Bronchial smooth muscle cell (primary cell): ENCODE measurements at places on chromosomes 5 and 9. TPM values are rescaled to one million over a fixed set of nuclear protein-coding genes. Genes with fewer than 3 reads are reported as not detected.

TRIM36 gene
- total RNA-seq: 0.09 and 0.32 TPM in 2 replicates

TCF7 gene
- 2.8 and 3.9 TPM in 2 replicates for total RNA-seq

PCDHA9 gene
- total RNA-seq: 0.09 and 0.16 TPM in 2 replicates

MAMDC2 gene
- 0.52 and 1.7 TPM in 2 replicates for total RNA-seq

PTPA gene
- total RNA-seq: 68.0 and 114 TPM in 2 replicates

SPINK4 gene
- total RNA-seq: 0.95 TPM in 1 of 2 replicates, not detected in the other

RHOBTB3 gene
- total RNA-seq: 211 and 296 TPM in 2 replicates

HAND1 gene
- not detected in 2 replicates for total RNA-seq

GLDC gene
- 0.09 and 0.16 TPM in 2 replicates for total RNA-seq

IFNB1 gene
- total RNA-seq: not detected in 2 replicates

MSX2 gene
- total RNA-seq: 0.79 and 6.6 TPM in 2 replicates

NUTM2G gene
- under 0.01 TPM in 1 of 2 replicates, not detected in the other for total RNA-seq

FBLL1 gene
- total RNA-seq: 0.26 and 0.79 TPM in 2 replicates

ANKRD34B gene
- not detected in 2 replicates for total RNA-seq

C5orf58 gene
- not detected in 2 replicates for total RNA-seq

ORM2 gene
- not detected in 2 replicates for total RNA-seq

FIBCD1 gene
- total RNA-seq: 6.7 and 9.3 TPM in 2 replicates

TXNDC8 gene
- not detected in 2 replicates for total RNA-seq

ANKRD18A gene
- not detected in 2 replicates for total RNA-seq

LTC4S gene
- total RNA-seq: 0.94 and 1.3 TPM in 2 replicates

RUSC2 gene
- total RNA-seq: 10.4 and 12.7 TPM in 2 replicates

PCSK5 gene
- 4.7 and 7.1 TPM in 2 replicates for total RNA-seq

RAB3C gene
- total RNA-seq: not detected in 2 replicates

CBY3 gene
- 0.16 TPM in 1 of 2 replicates, not detected in the other for total RNA-seq

POLR3G gene
- 2.7 and 4.7 TPM in 2 replicates for total RNA-seq

OR1Q1 gene
- total RNA-seq: not detected in 2 replicates

PCDHGA9 gene
- total RNA-seq: 2.9 and 3.8 TPM in 2 replicates

PCDHA7 gene
- 0.26 and 0.47 TPM in 2 replicates for total RNA-seq

CORO2A gene
- under 0.01 TPM in 2 replicates for total RNA-seq

ARL14EPL gene
- total RNA-seq: 0.69 TPM in 1 of 2 replicates, not detected in the other

C9orf57 gene
- not detected in 2 replicates for total RNA-seq

PCDHGA2 gene
- total RNA-seq: 2.3 and 4.9 TPM in 2 replicates

IRX2 gene
- 3.3 and 4.3 TPM in 2 replicates for total RNA-seq

PLPP6 gene
- 5.2 and 6.6 TPM in 2 replicates for total RNA-seq

OTP gene
- not detected in 2 replicates for total RNA-seq

CLIC3 gene
- 6.8 and 8.2 TPM in 2 replicates for total RNA-seq

AGTPBP1 gene
- 7.4 and 11.0 TPM in 2 replicates for total RNA-seq

SMIM32 gene
- total RNA-seq: not detected in 2 replicates

NMUR2 gene
- not detected in 2 replicates for total RNA-seq

CCDC171 gene
- total RNA-seq: 4.4 and 5.7 TPM in 2 replicates

FOXI1 gene
- not detected in 2 replicates for total RNA-seq

PCDHGC3 gene
- 55.5 and 158 TPM in 2 replicates for total RNA-seq

LCN15 gene
- not detected in 2 replicates for total RNA-seq

PCDHB14 gene
- 0.63 and 2.6 TPM in 2 replicates for total RNA-seq

TUSC1 gene
- total RNA-seq: 3.5 and 3.8 TPM in 2 replicates

PCA3 gene
- total RNA-seq: under 0.01 and 0.26 TPM in 2 replicates

MCIDAS gene
- total RNA-seq: not detected in 2 replicates

REXO4 gene
- 14.7 and 20.8 TPM in 2 replicates for total RNA-seq

SLC34A3 gene
- not detected in 2 replicates for total RNA-seq

COL23A1 gene
- under 0.01 TPM in 1 of 2 replicates, not detected in the other for total RNA-seq

PCDHB3 gene
- total RNA-seq: 0.16 and 0.52 TPM in 2 replicates

ERCC6L2 gene
- 66.7 and 78.5 TPM in 2 replicates for total RNA-seq

PARP8 gene
- 7.1 and 8.0 TPM in 2 replicates for total RNA-seq

TLX3 gene
- total RNA-seq: not detected in 2 replicates

FGD3 gene
- not detected in 2 replicates for total RNA-seq

SOHLH1 gene
- total RNA-seq: not detected in 2 replicates

KCNN2 gene
- total RNA-seq: 0.16 TPM in 1 of 2 replicates, not detected in the other

COL5A1 gene
- total RNA-seq: 93.8 and 124 TPM in 2 replicates

CRHBP gene
- total RNA-seq: 0.26 and 0.63 TPM in 2 replicates
